Chondrocyte (in vitro differentiated cells): ENCODE measurements at places on chromosomes 3 and 15.

- no peak for DNase-seq
Observed at GRCh38 chr3:86104154-86104553, 886.8 kb downstream of the VGLL3 start.

DNA sequence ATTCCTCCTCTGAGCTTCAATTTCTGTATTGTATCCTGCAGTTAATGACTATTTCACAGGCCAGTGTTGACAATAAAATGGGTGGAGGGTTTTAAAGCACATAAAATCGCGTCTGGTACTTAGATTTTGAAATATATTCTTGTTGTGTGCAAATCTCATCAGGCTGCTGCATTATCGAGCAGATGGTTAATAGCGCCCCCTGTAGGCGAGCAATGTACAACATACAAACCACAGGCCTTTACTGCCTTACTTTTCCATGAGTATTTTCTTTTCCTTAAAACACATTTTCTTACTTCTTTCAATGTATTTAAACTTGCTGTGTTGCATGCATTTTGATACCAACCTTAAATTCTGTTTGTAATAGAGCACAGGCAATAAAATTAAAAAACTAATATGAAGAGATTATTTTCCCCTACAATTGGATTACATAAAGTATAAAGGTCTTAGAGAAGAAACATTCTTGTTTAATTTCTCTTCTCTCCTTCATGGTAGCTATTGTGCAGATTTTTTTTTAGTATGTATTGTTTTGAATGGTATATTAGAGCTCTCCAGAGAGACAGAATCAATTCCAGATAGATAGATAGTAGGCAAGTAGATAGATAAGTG, 608.4 kb downstream of the CADM2 start:
- DNase-seq = no peak

DNA sequence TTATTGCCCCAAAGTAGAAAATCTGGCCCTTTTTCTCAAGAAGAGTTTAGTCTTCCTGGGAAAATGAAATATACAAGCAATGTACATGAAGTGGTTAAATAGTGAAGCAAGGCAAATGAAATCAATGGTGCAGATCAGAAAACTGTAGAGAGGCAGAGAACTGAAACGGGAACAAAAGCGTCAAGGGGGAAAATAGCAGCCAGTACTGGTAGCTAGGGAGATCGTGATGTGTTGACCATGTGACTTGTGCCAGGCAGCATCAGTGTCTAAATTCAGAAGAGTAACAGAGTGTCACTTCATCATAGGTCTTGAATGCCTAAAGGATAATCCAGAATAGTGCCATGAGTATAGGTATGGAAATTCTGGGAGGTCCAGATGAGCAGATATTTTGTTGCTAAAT, 163.1 kb downstream of the CHL1 start:
- DNase-seq = no peak

DNA sequence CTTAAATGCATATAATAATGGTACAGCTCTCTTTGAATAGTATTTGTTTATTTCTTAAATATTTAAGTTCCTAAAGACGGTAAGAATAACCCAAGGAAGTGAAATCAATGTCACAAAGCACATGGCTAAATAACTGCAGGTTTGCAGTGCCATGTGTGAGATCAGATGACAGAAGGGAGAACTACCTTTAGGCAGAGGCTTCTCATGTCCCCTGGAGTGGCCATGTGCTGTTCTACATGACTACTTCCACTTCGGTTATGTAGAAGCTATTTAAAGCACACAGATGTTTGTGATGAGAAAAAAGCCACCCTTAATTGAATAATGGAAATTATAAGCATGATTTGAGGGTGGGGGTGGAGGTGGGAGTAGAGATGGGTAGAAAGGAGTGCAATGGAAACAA, 109.1 kb downstream of the UBE3A start:
- DNase-seq = no peak

DNA sequence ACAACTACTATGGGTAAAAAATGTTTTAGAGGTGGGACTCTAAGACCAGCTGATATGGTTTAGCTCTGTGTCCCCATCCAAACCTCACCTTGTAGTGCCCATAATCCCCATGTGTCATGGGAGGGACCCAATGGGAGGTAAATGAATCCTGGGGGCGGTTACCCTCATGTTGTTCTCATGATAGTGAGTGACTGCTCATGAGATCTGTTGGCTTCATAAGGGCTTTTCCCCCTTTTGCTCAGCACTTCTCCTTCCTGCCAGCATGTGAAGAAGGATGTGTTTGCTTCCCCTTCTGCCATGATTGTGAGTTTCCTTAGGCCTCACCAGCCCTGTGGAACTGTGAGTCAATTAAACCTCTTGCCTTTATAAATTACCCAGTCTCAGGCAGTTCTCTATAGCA, 45.7 kb downstream of the FAM98B start:
- no peak for DNase-seq

DNA sequence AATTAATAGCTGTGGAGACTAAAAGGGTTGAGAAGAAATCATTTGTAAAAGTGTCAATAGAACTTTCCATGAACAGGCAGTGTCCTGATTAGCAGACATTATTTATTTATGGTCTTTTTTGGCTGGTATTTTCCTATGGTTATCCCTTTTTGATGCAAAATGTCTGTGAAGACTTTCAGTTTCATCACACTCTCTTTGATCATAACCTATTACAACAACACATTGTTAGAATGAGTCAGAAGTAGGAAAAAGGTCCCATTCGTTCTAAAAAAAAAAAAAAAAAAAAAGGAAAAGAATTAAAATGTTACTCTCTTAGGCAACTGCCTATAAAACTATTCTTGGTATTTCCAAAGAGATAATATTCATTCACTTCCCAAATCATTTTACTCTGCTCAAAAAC, 62.1 kb downstream of the SLC49A4 start:
- DNase-seq = no peak

DNA sequence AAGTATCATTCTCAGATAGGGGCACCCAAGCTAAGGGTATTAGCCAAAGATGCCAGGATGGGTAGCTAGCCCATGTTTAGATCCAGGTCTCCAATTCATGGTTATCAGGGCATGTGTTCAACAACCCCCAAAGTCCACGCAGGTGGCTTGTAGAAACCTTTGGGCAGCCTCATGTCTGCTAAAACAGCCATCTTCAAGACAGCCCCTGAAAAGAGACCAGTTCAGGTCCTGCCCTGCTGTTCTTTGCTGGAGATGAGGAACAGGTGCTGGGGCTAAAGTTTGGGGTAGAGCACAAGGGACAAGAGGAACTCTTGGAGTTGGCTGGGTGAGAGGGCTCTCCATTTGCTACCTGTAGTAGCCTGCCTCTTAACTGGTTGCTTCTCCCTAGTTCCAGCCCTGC, 4.6 kb downstream of the PPM1M start:
- DNase-seq = peak; percentile 34

DNA sequence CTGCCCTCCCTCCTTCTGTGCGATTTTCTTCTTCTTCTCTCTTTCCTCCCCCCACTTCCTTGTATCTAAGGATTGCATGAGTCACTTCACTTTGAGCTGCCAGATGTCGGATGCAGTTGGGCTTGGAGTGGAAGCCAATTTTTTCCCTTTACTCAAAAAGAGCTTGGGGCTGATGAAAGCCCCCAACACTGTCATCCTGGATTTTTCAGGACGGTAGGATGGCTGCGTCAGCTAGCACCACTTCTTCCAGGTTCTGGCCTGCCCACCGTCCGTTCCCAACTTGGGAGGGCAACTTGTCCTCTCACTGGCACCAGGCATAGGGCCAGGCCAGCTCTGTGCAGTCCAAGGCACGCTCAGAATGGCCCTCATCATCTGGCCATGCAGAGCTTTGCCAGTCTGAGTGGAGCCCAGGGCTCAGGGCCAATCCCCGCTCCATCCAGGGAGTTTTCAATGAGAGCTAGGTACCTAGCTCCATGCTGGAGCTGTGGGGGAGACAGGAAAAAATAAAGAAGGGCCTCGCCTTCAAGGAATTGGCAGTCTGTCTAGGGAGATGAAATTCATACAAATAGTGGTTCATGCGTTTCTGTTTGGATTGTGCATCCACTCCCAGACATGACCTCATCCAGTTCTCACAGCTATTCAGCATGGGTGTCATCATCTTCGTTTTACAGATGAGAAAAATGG, 47.7 kb upstream of the INSYN1 start:
- DNase-seq = no peak

DNA sequence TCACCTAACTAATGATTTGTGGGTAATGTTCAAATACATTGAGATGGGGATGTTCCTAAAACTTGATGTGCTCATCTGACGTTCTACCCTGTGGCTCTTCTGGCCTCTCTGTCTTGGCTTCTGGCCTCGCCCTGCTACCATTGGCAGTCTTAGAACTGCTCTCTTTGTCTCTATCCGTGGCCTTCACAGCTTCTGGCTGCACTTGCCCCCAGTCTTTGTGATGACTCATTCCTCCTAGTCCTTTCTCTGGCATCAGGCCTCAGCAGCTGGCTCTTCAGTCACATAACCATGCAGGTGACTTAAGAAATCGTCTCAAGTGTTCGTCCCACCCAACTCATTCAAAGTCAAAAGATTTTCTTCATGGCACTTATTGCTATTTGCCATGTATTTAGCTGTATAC, 188.1 kb downstream of the BBX start:
- DNase-seq = no peak

GRCh38 chr3:142723665-142723967, 218 bp upstream of the TRPC1 start:
- no peak for DNase-seq

DNA sequence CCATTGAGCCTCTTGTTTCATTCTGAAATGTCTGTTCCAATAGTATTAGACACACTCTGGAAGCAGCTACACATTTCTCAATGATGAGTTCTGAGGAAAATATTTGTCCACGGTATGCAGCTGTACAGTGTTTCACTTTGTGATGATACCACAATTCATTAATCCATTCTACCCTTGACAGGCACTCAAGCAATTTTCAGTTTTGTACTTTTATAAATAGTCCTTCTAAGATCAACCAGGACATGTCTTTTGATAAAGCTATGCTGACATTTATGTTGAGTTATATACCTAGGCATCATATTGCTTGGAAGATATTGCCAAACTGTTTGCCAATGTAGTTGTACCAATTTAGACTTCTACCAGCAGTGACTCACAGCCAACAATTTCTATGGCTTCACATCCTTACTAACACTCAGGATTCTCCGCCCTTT, 165.1 kb upstream of the COL8A1 start:
- DNase-seq = no peak

DNA sequence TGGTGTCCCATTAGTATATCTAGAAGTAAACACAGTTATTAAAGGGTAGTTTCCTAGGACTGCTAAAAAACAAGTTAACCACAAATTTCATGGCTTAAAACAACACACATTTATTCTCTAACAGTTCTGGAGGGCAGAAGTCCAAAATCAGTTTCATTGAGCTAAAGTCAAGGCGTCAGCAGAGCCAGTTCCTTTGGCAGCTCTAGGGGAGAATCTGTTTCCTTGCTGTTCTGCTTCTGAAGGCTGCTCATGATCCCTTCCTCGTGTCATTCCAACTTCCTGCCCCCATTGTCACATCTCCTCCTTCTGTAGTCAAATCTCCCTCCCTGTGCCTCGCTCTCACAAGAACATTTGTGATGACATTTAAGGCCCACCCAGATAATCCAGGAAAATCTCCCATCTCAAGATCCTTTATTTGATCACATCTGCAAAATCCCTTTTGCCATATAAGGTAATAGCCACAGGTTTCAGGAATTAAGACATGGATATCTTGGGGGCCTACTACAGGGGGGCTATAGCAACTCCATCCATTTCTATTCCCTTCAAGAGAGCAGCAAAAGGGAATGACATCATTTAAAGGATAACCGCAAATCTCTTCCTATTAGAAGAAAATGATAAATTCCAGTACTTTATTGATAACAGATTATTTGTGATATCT, 50.1 kb downstream of the GPR176 start:
- no peak for DNase-seq

- DNase-seq = no peak
Observed at GRCh38 chr3:73475175-73475574, 149.6 kb downstream of the PDZRN3 start.

GRCh38 chr3:16264174-16264707, 502 bp downstream of the DPH3 start:
- DNase-seq = no peak

DNA sequence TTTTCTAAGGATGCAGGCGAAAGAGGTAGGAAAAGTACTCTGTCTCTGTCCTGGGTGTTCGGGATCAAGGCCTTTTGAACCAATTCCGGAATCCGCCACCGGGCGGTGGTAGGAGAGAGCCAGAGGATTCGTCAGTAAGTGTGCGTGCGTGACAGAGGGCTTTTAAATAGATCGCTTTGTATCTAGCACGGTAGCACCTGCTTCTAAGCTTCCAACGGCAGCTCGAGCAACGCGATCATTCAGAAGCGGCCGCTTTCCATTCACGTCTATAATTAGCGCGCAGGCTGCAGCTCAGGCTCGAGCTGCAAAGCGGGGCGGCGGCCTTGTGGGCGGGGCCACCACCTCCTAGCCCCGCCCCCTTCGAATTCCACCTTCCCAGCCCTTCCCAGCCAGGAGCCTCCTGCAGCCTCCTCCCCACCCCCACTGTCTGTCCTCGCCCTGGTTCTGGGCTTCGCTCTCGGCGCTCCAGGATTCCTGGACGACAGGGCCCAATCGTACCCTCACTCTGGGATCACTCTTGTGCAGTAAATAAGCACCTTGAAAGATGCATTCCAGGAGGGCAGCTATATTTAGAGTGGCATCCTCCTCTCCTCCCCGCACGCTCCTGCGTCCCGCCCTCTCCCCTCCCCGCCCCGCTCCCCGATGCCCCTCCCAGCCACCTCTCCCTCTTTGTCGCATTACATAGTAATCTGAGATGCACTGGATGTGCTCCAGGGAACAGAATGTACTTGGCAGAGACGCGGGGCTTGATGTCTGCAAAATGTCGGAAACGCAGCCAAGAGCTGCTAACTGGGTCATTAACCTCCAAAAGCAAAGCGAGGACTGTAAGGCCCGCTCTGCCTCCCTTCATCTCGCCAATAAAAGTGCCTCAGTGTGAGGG, 224.1 kb upstream of the TPRG1 start:
- DNase-seq = peak; percentile 93

DNA sequence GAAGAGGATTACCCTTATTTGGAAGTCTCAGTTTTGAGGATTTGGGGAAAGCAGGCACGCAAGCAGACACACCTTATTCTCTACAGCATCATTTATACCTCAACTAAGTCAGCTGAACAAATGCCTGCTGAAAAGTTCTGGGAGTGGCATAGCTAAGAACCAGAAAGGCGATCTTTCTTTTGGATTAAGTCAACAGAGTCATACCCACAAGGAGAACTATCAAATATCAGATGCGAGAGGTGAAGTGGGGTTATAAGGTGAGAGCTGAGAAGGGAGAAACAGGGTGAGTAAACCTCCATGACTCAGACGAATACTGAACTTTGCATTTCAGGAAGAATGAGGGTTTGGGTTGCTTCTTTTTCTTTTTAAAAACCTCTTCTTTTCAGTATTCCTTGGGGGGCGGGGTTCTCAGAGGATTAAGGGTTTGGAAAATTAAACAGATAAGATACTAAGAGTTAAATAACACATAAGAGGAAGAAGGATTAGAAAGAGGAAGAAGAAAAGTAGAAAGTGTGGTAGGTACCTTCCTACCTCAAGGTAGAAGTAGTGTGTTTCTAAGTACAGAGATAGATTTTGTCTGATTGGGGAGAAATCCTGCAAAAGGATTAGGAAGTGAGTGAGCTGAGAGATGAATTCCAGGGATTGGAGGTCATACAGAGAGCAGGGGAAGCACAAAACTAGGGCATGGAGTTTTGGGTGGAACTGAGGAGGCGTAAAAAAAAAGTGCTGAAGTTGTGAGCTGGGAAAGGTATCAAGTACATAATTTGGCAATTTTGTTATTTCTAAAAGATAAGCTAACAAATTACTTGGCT, 41.3 kb upstream of the ICE2 start:
- no peak for DNase-seq

GRCh38 chr3:52277972-52278509, 408 bp downstream of the WDR82 start:
- no peak for DNase-seq
